ENCODE measurements at places on chromosomes 1 and 21.

DNA sequence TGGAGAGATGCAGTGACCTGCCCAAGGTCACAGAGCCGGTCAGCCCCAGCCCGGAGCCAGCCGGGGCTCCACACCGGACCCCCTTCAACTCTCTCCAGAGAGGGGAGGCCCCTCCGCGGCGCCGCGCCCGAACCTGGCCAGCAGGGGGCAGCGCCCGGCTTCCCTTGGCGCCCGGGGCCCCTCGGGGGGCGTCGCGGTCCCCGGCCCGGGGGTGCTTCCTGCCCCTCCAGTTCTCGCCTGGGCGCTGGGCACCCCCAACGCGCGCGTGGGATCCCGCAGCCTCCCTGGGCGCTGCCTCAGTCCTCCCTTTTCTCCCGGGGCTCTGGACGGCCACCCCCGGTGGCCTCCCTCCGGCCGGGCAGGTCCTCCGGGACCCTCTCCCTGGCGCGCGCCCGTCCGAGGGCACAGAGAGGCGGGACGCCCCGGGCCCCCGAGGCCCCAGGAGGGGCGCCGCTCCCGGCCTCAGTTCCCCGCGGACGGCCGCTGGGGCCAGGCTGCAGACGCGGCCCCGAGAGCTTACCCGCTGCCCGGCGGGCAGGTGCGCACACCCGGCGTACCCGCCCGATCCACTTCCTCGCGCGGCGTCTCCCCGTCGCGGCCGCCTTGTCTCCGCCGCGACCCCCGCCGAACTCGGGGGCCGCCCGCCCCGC is 406 bp downstream of the HTR1D start:
- peak; percentile 86 for DNase-seq

- no peak for DNase-seq
Observed at GRCh38 chr1:115877511-115877910, 36.6 kb upstream of the NHLH2 start.

- DNase-seq = no peak
Observed at GRCh38 chr1:90964444-90965035, 57.3 kb downstream of the ZNF644 start.

DNA sequence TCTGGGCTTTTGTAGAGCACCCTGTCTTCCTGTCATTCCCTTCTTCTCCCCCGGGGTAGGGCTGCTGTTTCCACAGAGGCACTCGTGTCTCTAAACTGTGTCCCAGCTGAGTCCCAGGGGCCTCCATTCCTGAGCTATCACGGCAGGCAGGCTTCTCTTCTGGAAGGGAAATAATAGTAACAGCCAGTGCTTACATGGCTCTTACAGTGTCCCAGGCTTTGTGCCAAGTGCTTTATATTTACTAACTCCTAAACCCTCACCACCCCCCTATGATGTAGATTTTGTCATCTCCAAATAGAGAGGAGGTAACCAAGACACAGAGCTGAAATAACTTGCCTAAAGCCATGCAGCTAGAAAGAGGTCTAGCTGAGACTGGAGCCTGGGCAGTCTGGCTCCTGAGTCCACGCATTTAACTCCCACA is 1.4 kb upstream of the CELF3 start:
- no peak for DNase-seq

- no peak for DNase-seq
Observed at GRCh38 chr1:102691592-102692090, 416.7 kb downstream of the COL11A1 start.
